ENCODE measurements at places on chromosomes 1 and 21.

GRCh38 chr1:194300776-194301175 lies 1114.4 kb upstream of the B3GALT2 start:
- no peak for DNase-seq

DNA sequence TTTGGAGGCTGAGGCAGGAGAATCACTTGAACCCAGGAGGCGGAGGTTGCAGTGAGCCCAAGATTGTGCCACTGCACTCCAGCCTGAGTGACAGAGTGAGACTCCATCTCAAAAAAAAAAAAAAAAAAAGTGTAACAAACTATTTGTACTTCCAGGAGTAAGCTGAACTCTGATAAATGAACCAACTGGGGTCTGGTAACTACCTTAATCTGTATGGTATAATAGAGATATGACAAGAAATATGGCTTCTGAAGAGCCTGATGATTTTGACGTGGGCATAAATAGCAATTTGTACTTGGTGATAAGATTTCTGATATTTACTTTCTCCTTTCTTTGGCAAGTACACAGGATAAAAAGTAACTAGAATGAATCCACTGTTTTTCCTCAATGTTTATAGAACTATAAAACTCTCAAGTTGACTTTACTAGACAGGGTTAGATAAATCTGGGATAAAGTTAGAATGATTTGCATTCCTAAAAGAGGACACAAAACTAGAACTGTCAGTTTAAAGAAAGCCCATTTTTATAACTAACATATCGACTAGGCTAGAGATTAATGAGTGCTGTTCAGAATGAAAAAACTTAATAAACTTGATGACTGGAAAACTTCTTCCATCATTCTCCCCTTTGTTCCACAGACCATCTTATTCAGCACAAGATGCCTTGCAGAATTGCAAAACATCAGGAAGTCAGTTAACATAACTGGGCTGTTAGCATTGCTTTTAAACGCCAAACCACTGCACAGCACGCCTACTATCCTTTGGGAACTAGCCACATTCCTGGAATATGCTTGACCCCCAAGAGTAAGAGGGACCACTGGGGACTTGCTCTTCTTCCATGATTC lies 51.5 kb upstream of the EDARADD start:
- DNase-seq: no peak

DNA sequence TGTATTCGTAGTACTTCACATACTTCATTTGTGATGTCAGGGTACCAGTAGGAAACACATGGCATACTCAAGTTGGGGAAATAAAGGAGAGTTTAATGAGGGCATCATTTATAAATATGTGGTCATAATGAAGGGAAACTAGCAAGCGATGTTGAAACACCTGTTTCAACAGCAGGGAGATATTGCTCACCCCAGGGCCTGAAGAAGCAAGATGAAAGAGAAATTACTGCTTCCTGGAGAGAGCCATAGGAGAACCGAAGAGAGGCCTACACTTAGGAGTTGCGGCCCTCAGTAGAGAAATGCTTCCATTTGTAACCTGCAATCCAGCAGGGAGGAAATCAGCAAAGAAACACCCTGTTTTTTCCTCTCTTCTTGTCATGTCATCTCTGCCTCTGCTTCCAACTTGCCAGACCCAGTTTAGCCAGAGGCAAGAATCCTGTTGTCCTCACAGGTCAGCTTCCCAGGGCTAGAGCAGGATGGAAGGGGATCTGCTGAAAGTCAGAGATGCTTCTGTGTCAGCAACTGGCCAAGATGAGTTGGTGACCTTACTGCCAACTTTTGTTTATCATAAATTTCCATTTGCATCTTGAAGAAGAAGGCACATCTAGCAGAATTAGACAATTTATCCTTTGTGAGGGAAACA lies 67.6 kb upstream of the TSPAN2 start:
- no peak for DNase-seq

DNA sequence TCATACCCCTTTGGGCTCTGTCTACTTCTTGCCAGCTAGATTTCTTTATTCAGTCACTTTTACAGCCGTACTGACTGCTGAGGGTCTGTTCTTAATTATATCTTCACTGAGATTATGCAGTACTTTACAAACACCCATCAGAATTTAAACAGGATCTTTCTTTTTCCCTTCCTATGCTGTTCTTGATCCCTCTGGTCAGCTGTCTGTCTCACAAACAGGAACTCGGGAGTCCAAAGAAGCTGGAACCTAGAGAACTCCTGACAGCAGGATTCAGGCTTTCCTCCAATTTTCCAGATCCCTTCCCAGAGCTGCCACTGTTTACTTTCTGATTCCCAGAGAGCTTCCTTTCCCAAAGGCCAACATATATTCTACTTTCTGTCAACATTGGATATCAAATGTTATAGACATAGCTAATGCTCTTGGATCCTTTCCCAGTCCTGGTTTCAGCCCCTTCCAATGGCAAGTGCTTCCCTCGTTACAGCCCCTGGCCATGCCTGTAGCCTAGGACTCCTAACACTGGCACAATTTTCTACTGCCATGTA lies 59.5 kb downstream of the ATP2B4 start:
- no peak for DNase-seq

DNA sequence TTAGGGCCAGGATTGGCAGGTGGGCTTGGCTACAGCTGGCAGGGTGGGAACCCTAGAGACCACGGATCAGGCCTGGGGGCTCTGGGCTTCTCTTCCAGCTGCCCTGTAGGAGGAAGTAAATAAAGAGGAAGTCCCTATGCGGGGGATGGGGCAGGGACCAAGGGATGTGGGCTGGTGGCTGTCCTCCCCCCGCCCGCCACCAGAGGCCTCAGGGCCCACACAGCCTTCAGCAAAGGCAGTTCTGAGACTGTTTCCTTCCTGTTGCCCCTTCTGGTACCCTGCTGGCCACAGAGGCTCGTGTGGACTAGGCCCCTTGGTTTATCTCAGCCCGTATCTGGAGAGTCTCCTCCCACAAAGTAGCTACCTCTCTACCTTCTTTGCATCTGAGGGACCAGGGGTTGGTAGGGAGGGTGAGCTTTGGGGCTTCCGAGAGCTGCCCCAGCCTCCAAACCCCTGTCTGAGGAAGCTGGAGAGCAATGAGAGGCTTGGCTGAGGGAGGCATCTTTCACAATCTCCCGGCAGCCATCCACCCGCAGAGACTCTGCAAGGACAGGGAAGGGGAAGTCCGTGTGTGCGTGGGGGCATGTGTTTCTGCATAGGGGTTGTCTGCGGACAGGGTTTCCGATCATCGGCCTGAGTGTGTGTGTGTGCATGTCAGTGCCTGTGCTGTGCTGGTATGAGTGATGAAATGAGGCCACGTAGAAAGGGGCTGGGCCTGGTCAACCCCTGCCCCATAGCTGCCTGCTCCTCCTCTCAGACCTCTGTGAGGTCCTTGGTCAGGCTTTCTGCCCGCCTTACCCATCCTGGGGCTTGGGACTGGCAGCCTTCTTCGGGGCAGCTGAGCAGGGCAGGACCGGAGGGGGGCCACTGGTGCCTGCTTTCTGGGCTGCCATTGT lies 12.5 kb downstream of the RPS6KA1 start:
- DNase-seq: peak; percentile 93

DNA sequence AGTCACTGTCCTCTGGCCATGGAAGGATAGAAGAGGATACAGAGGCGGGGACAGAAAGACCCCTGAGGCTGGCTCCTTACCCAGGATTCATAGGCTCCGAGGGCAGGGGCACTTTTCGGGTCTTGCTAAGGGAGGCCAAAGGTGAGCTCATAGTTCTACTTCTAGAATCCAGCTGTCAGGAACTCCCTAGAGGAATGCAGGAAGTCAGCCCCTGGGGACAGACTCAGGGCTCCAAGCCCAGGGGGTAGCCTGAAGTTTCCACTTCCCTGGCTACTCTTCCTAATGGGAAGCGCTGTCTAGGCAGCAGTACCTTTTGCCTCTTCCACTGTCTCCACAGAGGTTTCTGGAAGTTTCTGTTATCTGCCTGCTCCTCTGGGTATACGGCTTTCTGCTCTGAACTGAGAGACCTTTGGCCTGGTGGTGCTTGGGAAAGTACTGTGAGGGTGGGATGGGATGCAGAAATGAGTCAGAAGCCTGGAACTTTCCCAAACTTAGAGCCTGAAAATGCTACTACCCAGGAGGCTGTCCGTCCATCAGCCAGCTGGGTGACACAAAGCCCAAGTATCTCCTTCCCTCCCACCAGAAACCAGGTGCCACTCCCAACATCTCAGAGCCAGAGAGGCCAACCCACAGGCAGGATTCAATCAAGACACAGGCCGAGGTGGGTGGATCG lies 3.6 kb downstream of the UBXN11 start:
- DNase-seq: no peak

DNA sequence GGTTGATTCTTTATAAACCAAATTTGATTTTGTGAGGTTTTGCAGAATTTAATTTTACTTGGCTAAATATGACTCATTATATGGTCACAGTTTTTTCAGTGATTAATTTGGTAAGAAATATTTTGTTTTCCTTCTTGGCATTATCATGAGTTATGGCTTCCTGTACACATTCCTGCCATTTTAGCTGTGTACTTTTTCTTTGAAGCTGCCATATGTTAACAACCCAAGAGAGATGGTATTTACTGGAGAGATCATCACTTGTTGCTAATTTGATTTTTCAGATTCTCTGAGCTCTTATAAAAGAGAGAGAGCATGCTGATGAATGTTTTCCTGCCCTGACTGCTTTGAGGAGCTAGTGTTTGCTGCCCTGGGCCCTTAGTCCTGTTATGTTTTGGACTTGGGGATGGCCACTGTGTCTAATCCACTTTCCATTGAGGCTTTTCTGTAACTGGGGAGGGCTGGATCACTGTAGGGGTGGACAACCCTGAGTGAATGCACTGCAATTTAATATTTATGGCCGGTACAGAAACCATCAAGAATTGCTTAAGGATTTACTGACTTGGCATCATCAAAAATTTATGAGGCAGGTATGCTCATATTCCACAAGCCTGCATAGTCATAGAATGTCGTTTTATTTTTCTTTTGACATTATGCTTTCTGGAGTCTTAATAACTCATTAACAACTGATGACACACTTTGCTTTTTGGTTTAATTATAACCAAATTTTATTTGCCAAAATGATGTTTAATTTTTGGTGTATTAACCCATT lies 200.9 kb downstream of the DISC1 start:
- no peak for DNase-seq

GRCh38 chr1:246728311-246728710 lies 4.1 kb downstream of the SCCPDH start:
- no peak for DNase-seq

GRCh38 chr1:175186433-175187160 lies 6.0 kb downstream of the KIAA0040 start:
- DNase-seq: no peak

DNA sequence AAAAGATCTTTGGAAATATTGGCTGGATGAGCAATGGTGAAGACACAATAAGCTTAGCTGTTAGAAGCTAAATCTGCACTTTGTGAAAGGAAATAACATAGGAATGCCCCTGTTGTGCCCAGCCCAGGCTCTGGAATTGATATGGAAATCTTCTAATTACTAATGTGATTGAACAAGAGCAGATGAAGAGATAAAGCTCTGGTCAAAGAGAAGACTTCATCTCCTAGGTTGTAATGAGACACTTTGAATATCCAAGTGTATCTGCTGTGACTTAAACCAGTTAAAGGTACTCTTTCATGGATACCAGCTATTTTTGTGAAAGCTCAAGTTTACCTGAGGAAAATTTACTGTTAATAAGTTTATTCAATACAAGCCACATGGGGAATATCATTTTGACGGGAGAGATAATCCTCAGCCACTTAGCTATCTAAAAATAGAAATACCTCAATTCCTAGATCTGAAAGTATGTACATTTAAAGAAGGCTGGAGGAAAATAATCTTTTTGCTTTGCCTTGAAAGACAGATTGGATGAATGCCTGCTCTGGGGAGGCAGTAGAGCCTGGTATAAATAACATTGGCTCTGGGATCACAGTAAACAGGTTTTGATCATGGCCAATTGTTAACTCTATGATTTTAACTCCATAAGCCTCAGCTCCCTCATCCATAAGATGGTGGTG lies 494.0 kb upstream of the B3GALT2 start:
- no peak for DNase-seq

DNA sequence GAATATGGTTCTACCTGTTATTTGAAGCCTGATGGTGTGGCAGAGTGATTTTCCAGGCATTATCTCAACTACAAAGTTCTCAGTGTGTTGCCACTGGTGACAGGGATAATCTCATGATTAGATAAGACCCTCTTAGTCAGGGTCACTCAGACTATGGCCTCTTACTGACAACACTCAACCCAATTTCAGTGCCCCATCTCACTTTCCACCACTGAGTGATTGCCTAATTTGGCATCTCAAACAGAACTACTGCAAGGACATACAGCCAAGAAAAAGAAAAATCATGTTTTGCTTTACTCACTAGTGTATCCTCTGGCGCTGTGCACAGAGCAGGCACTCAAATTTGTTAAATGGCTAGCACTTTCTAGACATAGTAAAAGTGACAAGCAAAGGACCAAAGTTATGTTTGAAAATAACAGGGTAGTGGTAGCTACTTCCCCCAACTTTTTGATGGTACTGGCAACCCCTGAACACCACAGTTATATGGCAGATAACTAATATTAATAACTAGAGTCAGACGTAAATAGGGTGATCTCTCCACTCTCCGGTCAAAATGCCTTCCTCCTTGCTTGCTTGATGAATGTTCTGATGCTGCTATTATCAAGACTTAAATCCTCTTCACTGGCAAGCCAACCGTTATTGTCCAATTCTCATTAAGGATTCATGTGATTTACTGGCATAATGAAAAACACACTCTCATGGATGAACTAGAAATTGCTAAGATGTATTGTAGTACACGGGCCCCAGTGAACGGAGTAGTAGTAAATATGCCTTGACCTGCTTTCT lies 37.1 kb upstream of the SLC30A10 start:
- no peak for DNase-seq

DNA sequence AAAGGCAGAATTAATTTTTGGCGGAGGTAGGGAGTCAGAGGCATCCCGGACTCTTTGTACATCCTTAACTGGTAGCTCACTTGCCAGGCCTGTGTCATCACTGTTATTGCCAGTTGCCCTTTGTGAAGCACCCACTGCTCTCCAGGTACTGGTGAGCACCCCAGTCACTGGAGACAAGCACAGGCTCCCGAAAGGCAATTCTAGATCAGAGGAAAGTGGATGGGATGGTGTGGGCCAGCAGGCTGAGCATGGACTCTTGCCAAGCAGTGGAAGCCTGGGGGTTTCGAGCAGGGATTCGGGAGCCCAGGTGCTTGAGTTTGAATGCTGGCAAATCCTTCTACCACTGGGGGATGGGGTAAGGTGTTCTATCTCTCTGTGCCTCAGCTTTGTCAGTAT lies 551.1 kb downstream of the MATN1 start:
- no peak for DNase-seq

DNA sequence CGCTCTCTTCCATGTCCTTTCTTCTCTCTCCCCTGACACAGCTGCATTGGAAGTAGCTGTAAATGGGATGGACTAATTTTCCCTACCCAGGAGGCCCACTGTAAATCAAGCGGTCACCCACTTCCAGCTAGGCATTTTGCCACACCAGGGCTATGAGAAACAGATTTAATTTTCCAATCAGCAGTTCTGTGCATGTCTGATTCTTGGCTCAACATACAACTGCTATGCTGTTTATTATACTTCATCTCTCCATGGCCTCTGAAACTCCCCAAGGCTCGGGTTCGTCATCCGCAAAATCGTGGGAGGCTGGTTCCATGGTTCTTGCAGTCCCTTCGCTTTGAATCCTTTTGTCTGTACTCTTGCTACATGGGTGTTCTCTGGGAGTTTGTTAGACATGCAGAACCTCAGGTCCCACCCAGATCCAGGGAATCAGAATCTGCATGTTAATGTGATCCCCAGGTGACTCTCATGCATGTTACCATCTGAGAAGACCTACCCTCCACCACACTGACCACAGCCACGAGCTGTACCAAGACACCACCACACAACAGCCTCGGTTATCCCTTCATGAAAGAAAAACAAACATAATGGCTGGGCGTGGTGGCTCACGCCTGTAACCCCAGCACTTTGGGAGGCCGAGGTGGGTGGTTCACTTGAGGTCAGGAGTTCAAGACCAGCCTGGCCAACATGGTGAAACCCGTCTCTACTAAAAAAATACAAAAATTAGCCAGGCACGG lies 190.5 kb downstream of the GABPA start:
- DNase-seq: no peak

Measured in CD4-positive, alpha-beta T cell treated with Interleukin-15 for 1 hour (primary cell).